Progenitor cell of endocrine pancreas (in vitro differentiated cells): ENCODE measurements at places on chromosomes 1 and 21. TPM values are rescaled to one million over a fixed set of nuclear protein-coding genes. Genes with fewer than 3 reads are reported as not detected.

DNA sequence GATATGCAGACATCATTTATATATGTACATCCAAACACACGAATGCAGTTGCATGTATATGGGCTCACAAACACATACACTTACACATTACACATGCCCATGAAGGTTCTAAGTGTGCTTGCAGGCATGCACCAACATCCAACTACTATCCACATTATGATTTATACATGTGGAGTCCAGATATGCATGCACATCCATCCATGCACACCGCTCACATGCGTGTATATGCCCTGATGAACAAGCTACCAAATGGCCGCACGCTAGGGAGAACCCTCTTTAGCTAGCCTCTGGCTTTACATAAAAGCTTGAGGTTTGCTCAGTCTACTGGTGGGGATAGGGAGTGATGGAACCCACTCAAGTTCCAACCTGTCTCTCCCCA is 8.5 kb downstream of the GPR3 start:
- H3K27me3 ChIP-seq: no peaks in the 10 kb centered on the region
- no peak overlapping the region for H3K4me3 ChIP-seq
- no peak for DNase-seq
- peaks cover 4% of the 10 kb centered on the region for H3K4me1 ChIP-seq
- H3K36me3 ChIP-seq: no peaks in the 10 kb centered on the region
- no peak overlapping the region for H3K27ac ChIP-seq

GRCh38 chr1:22665752-22666151 is 12.7 kb downstream of the C1QB start:
- peak; percentile 37 for DNase-seq
- H3K36me3 ChIP-seq: no peaks in the 10 kb centered on the region
- peaks cover 3% of the 10 kb centered on the region for H3K4me1 ChIP-seq
- H3K27ac ChIP-seq: no peak overlapping the region
- H3K27me3 ChIP-seq: peaks cover 32% of the 10 kb centered on the region

DNA sequence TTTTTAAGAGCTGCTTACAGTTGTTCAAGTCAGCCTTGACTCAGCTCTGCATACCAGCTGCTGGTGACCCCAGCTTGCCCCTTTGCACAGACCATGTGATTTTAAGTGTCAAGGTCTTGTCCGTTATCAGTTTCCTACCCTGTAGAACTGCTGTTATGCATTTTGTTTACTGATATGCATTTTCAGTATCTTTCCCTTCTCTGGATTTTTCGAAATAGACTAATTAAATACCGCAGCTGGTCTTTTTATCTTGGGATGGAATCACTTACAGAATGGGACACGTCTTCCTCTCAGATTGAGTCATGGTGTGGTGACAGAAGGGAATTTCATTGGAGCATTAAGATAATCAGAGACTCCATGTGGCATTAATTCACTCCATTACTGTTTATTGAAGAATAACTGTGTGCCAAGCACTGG is 145.6 kb downstream of the FMN2 start:
- H3K4me3 ChIP-seq: no peak overlapping the region
- H3K27me3 ChIP-seq: no peaks in the 10 kb centered on the region
- H3K27ac ChIP-seq: no peak overlapping the region

DNA sequence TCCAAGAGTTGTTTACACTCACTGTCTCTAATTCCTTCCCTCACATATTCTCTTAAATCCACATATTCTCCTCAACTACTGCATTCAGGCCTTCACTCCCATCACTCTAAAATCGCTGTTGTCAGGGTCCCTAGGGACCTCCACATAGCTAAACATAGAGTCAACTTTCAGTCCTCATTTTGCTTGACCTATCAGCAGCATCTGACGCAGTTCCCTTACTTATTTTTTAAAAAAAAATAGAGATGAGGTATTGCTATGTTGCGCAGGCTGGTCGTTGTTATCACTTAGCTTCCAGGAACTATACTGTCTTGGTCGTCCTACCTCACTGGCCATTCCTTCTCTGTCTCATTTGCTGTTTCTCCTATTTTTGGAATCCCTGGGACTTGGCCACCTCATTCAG is 11.7 kb upstream of the PLEKHO1 start:
- H3K36me3 ChIP-seq: peaks cover 5% of the 10 kb centered on the region
- H3K27me3 ChIP-seq: no peaks in the 10 kb centered on the region
- H3K4me3 ChIP-seq: no peak overlapping the region

The AKNAD1 gene
- not detected in 2 replicates for total RNA-seq

GRCh38 chr1:106846656-106847055 is 209.8 kb upstream of the PRMT6 start:
- H3K36me3 ChIP-seq: no peaks in the 10 kb centered on the region
- H3K4me3 ChIP-seq: no peak overlapping the region
- DNase-seq: no peak
- H3K27ac ChIP-seq: no peak overlapping the region

- H3K36me3 ChIP-seq: peaks cover 30% of the 10 kb centered on the region
- no peak overlapping the region for H3K4me3 ChIP-seq
- H3K4me1 ChIP-seq: no peaks in the 10 kb centered on the region
- no peaks in the 10 kb centered on the region for H3K27me3 ChIP-seq
- no peak for DNase-seq
These were observed 7.0 kb downstream of the PSMG1 start for GRCh38 chr21:39176271-39176709.

DNA sequence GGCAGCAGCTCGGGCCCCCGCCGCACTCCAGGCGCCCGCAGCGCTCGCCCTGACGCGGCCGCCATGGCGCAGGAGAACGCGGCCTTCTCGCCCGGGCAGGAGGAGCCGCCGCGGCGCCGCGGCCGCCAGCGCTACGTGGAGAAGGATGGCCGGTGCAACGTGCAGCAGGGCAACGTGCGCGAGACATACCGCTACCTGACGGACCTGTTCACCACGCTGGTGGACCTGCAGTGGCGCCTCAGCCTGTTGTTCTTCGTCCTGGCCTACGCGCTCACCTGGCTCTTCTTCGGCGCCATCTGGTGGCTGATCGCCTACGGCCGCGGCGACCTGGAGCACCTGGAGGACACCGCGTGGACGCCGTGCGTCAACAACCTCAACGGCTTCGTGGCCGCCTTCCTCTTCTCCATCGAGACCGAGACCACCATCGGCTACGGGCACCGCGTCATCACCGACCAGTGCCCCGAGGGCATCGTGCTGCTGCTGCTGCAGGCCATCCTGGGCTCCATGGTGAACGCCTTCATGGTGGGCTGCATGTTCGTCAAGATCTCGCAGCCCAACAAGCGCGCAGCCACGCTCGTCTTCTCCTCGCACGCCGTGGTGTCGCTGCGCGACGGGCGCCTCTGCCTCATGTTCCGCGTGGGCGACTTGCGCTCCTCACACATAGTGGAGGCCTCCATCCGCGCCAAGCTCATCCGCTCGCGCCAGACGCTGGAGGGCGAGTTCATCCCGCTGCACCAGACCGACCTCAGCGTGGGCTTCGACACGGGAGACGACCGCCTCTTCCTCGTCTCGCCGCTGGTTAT is 2.8 kb downstream of the KCNJ9 start:
- no peaks in the 10 kb centered on the region for H3K4me1 ChIP-seq
- H3K36me3 ChIP-seq: peaks cover 9% of the 10 kb centered on the region
- H3K27me3 ChIP-seq: peaks cover 64% of the 10 kb centered on the region
- DNase-seq: peak; percentile 82
- peak overlapping the region; percentile 4 for H3K4me3 ChIP-seq

DNA sequence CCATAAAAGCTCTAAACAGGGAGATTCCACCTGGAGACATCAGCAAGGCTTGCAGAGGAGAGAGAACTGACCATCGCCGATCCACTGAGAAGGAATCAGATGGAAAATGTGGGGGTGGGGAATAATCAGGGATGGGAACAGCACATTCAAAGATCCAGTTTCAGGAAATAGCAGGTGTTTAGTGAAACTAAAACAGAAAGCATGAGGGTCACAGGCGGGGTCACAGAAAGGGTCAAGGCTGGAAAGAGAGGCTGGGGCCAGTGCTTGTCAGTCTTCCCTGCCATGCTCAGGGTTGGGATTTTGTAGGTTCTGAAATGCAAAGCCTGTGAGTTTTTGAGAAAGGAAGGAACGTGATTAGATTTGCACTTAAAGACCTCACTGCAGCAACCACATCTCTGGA is 103.2 kb downstream of the HLCS start:
- no peak overlapping the region for H3K4me3 ChIP-seq
- peaks cover 33% of the 10 kb centered on the region for H3K4me1 ChIP-seq
- no peak for DNase-seq
- H3K27me3 ChIP-seq: no peaks in the 10 kb centered on the region
- peaks cover 3% of the 10 kb centered on the region for H3K36me3 ChIP-seq

GRCh38 chr1:173202424-173203145 is 4.5 kb downstream of the TNFSF4 start:
- H3K4me3 ChIP-seq: no peak overlapping the region
- no peaks in the 10 kb centered on the region for H3K27me3 ChIP-seq
- H3K36me3 ChIP-seq: peaks cover 2% of the 10 kb centered on the region
- H3K4me1 ChIP-seq: peaks cover 26% of the 10 kb centered on the region
- no peak for DNase-seq
- H3K27ac ChIP-seq: no peak overlapping the region

DNA sequence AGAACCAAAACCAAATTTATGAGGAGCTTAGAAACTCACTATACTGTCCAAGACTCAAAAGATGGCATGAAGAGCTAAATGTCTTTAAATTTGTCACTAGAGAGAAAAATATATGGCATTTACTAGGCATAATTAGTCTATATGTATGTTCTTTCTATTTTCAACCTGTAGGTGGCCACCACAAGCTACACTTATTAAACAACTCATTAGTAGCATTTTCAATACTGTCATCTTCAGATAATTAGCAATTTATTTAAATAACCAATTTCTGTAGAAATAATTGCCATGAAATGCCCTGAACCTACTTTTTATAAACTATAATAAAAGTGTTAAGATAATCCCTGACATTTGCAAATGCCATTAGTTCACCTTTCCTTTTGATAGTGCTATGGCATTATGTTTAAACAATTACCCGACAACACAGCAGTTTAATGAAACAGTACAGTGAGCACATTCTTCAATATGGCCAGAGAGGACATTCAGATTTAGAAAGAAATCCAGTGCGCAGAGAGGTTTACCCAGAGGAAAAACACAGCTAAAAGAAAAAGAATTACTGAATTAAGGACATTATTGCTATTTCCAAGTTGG is 522.5 kb downstream of the PTBP2 start:
- H3K4me3 ChIP-seq: no peak overlapping the region
- DNase-seq: no peak
- H3K27me3 ChIP-seq: no peaks in the 10 kb centered on the region
- peaks cover under 1% of the 10 kb centered on the region for H3K36me3 ChIP-seq

GRCh38 chr1:236013330-236013729 is 51.6 kb downstream of the NID1 start:
- DNase-seq: no peak
- H3K4me3 ChIP-seq: no peak overlapping the region
- no peaks in the 10 kb centered on the region for H3K4me1 ChIP-seq
- H3K36me3 ChIP-seq: peaks cover 4% of the 10 kb centered on the region

GRCh38 chr1:25871086-25871703 is 4.3 kb downstream of the PAQR7 start:
- no peak overlapping the region for H3K27ac ChIP-seq
- H3K36me3 ChIP-seq: peaks cover 2% of the 10 kb centered on the region
- no peaks in the 10 kb centered on the region for H3K27me3 ChIP-seq
